Activated naive CD4-positive, alpha-beta T cell (primary cell): ENCODE measurements at places on chromosomes 5 and 9.

- DNase-seq = no peak
These were observed 11.1 kb upstream of the RXRA start for GRCh38 chr9:134314950-134315715.

DNA sequence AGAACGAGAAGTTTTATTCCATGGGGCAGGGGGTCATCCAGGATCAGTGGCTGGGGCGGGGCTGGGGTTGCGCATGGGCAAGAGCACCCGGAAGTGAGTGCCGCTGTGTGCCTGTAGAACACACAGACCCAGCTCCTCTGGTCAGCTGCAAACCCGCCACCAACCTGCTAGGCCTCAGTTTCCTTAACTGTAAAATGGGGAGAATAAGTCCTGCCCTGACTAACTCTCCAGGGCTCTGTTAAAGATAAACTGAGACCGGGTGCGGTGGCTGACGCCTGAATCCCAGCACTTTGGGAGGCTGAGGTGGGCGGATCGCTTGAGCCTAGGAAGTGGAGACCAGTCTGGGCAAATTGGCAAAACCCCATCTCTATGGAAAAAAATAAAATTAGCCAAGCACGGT is 152.2 kb downstream of the GABBR2 start:
- no peak for DNase-seq

- no peak for DNase-seq
These were observed 415.3 kb upstream of the IRX4 start for GRCh38 chr5:2297991-2298390.

DNA sequence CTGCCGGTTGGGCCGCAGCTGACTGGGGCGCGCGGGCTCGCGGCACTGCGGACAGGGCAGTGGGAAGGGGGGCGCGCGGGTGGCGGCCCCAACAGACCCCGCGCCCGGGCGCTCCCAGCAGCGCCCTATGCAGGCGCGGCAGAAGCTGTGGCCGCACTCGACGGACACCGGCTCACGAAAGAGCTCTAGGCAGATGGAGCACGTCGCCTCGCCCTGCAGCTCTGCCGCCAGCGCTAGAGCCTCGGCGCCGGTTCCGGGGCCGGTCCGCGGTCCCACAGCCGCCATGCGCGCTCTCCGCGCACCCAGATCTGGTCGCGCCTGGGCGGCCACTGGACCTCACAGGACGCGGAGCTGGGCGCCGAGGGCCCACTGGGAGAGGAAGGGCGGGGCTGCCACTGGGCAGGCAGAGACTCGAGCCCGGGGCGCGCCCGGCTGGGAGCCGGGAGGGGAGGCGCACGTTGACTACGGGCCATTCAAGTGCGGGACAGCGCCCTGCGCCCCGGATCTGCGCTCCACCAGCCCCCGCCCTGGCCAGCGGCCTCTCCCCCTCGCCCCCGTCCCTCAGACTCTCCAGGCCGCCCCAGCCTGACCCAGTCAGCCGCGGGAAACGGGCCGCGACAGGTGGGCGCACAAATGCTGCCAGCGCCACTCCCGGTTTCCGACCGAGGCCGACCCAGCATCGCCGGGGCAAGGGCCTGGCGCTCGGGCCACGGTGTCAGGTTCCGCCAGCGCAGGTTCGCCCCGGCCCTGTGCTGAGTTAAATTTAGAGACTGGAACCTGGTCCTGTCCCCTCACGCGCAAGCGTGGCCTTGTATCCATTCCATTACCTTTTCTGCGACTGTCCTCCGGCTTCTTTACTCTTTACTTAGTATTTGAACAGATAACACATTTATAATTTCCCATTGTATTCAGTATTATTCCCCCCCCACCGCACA is at the start of gene TRIM7:
Gene TRIM7 (minus strand): TSS at position 371 of the 935 bp plus-strand sequence. CDS start 86 bp downstream, at position 285.
- DNase-seq = no peak

DNA sequence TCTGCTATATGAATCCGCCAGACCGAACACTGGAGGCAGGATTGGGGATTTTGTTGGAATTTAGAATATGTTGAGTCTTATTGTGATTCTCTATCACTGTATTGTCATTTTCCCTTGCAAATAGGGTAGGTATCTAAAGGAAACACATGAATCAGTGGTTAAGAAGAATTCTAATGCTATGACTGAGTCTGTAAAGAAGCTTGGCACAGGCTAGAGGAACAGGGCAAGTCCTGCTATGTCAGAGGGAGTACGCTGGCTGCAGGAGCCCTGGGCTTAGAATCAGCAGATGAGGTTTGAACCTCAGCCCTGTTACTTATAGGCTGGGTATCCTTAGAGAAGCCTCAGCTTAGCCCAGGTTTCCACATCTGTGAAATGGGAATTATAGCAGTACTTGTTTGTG is 198.1 kb downstream of the NR3C1 start:
- DNase-seq = no peak

- no peak for DNase-seq
These were observed 61.4 kb upstream of the SHISAL2B start for GRCh38 chr5:64628901-64629300.

GRCh38 chr9:73081979-73082657 is 69.5 kb upstream of the ANXA1 start:
- DNase-seq = no peak

DNA sequence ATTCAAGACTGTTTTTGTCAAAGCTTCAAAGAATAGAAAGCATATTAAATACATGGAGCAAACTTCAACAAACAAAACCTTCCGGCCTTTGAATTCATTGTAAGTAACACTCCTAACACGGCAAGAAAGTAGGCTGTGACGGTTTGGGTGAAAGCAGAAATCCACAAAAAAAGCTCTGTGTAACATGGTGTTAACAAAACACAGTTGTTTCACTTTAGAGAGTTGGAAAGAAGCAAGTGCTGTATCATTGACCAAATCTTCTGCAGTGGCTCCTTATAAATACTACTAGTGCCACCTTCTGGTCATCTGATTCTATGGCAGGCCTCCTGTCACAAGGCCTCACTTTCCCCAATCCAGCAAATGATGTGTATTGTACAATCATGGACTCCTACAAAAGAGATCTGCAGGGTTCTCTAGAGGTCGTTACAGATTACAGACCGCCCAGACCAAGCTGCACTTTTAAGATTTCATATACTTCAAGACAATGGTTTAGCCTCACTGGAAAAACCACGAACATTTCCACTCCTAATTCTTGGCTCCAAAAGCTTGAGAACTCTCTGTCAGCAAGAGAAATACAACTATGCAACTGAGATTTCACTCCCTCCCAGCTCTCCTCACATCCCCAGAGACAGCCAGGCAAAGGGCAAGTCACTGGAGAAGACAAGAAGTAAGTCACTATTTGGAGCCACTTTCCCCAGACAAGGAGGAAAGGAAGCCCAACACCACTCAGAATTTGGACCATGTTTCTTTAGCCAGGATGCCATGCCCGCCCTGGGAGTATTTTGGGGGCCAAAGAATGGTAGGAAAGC is 196.2 kb downstream of the DTWD2 start:
- no peak for DNase-seq

DNA sequence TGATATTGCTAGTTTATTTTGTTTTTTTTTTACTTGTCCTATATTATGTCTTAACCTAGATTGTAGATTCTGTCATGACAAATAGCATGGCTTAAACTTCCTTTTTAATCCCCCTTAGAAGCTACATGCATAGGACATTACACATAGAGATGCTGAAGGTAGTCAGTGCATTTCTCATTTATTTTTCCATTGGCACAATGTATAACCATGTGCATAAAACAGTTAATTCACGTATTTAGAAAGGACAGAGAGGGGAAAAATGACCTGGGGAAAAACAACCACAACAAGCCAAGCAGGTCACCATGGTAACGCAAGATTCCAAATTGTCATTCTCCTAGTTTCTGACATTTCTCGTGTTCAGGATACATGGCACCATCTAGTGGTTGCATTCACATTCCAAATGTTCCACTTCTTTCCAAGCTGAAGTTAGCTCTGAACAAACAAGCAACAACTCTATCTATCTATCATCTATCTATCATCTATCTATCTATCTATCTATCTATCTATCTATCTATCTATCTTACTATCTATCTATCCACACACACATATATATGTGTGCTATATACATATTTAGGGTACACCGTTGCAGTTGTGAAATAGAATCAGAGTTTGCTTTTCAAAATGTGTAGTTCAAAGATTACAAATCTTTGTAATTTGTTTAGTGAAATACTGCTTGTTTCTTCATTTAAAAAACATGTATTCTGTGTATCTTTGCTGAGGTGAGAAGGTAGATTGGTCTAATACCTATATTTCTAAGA is 487.2 kb upstream of the ST8SIA4 start:
- no peak for DNase-seq

DNA sequence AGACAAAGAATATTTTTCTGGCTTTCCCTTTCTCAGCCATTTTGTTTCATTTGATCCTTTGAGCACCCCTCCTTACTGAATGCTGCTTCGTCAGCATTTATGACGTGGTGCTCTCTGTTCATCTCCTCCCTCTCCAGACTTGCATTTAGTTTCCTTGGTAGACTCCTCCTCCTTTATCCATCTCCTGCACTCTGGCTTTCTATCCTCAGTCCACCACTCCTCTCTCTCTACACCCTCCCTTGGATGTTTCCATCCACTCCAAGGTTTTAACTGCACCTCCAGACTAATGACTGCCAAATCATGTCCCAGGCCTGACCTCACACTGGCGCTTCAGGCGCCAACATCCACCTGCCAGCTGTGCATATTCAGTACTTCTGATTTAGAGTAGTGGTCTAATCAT is 245.4 kb downstream of the RAB3C start:
- DNase-seq = no peak

- DNase-seq = no peak
These were observed 24.5 kb downstream of the LECT2 start for GRCh38 chr5:135930029-135930948.

GRCh38 chr5:163943546-163943945 is 438.1 kb downstream of the MAT2B start:
- no peak for DNase-seq

GRCh38 chr5:52497133-52497693 is 290.5 kb upstream of the ITGA1 start:
- no peak for DNase-seq

DNA sequence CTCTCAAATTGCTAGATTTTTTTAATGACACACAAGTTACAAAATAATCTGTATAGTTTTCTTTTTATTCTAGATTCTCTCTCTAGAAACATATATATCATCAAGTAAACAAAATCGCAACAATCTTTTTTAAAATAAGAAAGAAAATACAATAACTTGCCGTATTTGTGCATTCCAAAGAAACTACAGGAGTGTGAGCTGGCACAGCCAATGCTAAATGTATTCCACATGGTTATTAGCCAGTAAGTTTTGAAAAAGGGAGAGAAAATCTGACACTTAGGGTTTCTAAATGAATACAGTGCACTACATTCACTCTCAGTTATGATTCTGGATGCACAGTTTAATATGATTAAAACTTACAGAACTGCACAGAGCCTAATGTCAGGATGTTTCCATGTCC is 117.9 kb downstream of the BNC2 start:
- DNase-seq = no peak

GRCh38 chr5:67179697-67180361 is 16.8 kb downstream of the CD180 start:
- no peak for DNase-seq

DNA sequence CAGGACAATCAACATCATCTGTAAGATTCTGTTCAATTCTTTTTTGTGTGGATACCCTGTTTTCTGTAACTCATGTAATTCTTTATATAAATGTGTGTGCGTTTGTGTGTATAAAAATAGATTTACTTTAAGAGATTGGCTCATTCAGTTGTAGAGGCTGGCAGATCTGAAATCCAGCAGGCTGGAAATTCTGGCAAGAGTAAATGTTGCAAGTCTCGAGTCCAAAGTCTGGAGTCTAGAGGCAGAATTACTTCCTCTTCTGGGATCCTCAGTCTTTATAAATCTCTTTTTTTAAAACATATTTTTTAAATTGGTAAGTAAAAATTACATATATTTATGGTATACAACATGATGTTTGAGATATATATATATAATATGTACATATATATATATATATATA is 202.1 kb upstream of the TMEM161B start:
- DNase-seq = no peak

DNA sequence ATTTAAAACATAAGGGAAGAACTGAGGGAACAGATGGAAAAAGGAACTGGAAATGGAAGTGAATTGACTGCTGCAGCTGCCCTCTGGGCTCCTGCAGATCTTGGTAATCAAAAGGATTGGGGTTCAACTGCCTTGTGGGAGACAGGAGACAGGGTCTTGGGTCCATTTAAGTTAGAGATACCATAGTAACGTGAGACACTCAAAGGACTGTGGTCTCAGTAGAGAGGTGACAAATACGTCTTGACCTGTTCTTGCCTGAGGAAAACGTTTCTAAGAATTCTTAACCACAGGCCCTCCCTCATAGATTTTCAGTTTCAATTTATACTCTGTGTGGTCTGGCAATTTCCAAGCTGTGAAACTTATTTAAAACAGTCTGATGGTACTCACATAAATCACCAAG is 100.8 kb upstream of the DHFR start:
- no peak for DNase-seq

DNA sequence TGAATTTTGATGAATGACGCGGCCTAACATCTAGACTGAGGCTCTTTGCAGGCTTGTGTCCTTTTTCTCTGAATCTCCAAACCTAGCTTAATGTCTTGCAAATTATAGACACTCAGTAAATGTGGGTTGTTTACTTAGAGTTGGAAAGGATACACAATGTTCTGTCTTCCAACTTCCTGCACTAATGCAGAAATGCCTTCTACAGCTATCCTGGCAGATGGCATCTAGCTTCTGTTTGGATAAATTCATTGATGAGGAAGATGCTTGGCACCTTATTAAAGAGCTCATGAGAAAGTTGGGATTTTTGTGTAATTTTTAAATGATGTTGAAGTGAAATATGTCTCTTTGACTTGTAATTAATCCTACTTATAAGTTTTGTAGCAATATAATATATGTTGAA is 1822.2 kb downstream of the MAT2B start:
- no peak for DNase-seq

DNA sequence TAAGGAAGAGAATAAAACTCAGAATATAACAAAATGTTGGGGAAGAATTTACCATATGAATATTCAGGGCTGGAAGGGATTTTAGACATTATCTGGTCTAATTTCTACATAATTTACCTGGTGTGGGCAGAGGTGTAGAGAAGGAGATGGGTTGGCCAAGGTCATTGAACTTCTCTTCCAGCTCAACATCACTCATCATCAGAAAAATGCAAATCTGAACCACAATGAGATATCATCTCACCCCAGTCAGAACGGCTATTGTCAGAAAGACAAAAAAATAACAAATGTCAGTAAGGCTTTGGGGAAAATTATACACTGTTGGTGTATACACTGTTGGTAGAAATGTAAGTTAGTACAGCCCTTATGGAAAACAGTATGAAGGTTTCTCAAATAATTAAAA is 121.7 kb downstream of the PTTG1 start:
- no peak for DNase-seq
